ENCODE measurements at places on chromosomes 11 and 22.

GRCh38 chr11:129331217-129331616, 44.4 kb upstream of the BARX2 start:
- DNase-seq: no peak

- DNase-seq: no peak
Observed at GRCh38 chr11:30825723-30826122, 239.6 kb upstream of the MPPED2 start.

DNA sequence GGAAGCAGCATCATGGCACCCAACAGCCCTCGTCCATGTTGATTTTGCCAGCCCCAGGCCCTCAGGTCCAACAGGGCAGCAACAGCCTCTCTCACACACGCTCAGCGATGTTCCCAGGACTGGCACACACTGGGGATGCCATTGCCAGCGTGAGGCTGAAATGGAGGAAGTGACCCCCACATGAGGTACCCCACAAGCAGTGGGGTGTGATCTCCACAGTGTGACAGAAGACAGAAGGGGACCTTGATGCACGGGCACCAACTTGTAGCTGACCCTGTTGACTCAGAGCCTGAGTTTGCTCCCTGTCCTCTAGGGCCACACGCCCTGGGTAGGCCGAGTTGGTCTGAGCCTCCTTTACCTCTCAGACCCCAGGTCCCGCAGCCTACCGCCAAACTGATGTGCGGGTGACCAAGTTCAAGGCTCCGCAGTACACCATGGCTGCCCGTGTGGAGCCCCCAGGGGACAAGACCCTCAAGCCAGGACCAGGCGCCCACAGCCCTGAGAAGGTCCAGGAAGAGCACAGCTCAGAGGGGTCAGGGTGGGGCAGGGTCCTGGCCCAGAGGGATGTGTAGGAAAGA, 6.2 kb downstream of the SCGB1C1 start:
- no peak for DNase-seq

DNA sequence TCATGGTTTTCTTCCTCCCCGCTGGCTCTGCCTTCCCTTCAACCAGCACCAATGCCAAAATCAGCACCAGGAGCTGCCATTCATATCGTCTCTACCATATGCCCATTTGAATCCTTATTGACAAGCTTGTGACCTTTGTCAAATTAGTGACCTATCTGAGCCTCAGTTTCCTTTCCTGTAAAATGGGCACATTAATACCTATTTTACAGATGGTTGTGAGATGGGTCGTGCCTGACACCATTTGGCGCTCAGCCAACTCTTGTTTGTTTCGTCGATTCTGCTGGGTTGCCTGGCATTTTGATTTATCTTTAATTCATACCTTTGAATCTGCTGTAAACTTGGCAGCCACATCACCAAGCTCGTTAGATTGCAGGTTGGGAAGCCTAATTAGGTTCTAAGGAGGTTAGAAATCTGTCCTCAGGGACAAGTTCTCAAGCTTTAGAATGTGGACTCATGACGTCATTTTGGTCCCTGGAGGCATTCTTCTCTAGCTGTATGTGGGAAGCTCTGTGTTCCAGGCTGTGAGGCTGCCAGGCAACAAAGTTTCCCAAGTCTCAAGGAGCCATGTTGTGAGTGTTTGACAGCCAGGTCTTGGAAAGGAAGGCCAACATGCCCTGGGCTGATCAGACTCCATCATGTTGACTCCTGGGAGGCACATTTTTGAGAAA, 61.0 kb downstream of the RPS6KA4 start:
- DNase-seq: no peak

DNA sequence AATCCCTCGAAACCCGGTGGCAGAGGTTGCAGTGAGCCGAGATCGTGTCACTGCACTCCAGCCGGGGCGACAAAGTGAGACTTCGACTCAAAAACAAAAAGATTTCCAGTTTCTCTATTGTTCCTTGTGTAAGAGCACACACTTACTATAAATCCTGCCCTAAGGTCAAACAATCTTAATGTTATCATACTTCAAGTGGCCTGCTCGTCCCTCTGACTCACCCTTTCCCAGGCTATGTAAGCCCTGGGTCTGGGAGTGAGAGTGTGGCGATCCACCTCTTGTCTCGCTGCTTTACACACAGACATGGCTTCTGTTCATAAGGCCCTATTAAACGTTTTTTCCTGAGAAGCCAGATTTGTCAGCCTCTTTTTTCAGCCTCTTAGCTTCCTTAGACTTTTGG, 24.4 kb upstream of the A4GALT start:
- no peak for DNase-seq

DNA sequence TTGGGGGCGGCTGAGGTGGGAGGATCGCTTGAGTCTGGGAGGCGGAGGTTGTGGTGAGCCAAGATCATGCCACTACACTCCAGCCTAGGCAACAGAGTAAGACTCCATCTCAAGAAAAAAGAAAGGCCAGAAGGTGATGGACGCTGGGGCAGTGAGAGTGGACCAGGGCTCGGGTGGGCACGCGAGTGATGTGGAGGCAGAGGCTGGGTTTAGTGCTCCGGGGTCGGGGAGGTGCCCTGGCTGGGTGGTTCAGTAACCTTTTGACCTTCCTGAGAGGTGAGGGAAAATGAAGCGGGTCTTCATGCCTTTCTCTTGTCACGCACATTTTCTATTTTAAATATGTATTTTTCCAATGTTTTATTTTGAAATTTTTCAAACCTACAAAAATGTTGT, 45.1 kb downstream of the ST14 start:
- DNase-seq: no peak

- DNase-seq: no peak
Observed at GRCh38 chr22:32627091-32627490, 152.5 kb downstream of the FBXO7 start.

DNA sequence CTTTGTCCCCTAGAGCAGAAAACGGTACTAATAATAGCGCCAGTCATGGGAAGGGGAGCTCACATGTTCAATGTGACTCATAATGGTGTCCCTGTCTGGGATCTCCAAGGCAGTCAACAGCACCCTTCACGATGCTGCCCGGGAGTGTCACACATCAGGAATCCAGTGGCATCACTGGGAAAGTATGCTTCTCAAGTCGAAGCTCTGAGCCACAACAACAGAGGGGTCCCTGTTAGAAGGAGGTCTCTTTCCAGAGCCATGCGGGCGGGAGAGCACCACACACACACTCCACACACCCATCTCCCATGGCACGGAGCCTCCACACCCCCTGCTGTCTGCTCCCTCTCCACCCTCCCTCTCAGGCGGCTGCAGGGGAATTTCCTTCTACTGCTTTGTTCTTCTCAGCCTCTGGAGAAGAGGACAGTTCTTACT, 119.7 kb downstream of the ETS1 start:
- DNase-seq: no peak

- DNase-seq: no peak
Observed at GRCh38 chr11:73389134-73389525, 12.9 kb downstream of the RELT start.

- DNase-seq: no peak
Observed at GRCh38 chr11:35335226-35335625, 84.1 kb downstream of the SLC1A2 start.

DNA sequence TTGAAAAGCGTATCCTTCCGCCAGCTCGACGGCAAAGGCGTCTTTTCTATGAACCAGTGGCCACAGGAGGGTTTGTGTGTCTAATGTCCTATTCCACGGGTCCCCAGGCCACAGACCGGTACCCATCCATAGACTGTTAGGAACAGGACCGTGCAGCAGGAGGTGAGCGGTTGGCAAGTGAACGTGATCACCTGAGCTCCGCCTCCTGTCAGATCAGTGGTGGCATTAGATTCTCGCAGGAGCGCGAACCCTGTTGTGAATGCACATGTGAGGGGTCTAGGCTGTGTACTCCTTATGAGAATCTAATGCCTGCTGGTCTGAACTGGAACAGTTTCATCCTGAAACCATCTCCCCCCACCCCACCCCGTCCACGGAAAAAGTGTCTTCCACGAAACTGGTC, 62.7 kb upstream of the KCNQ1OT1 start:
- peak; percentile 14 for DNase-seq

GRCh38 chr22:37442537-37442936, 15.3 kb upstream of the ELFN2 start:
- no peak for DNase-seq

DNA sequence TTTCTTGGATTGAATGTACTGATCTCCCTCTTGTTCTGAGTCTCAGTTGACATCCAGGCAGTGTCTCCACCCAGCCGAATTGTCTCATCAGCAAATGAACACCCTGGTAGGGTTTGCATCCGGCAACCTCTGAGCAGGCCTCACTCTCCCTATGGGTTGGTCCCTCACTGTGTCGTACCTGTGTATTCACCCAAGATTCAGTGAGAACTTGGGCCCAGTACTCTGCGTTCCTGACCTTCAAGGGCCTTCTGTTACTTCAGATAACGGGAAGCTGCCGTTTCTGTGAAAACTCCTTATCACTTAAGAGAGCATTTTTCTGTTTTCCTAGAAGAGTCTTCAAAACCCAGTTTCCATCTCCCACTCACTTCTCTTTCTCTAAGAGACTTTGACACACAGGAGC, 915.6 kb downstream of the TBC1D22A start:
- DNase-seq: no peak

DNA sequence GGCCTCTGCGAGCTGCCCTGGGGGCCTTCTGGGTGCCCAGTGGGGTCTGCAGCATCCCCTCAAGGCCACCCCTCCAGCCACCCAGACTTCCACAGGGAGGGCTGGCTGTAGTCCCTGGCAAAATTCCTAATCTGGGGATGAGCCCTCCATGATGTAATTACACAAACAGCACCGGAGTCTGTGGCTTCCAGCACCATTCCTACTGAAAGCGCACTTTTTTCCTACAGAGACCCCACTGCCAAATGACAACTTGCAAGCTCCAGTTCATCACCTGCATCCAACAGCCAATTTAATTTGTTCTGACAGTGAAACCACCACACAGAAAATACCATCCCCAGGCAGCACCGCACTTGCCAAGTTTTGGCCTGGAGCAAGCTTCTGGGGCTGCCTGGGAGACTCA, 70.4 kb downstream of the TRMU start:
- DNase-seq: no peak

DNA sequence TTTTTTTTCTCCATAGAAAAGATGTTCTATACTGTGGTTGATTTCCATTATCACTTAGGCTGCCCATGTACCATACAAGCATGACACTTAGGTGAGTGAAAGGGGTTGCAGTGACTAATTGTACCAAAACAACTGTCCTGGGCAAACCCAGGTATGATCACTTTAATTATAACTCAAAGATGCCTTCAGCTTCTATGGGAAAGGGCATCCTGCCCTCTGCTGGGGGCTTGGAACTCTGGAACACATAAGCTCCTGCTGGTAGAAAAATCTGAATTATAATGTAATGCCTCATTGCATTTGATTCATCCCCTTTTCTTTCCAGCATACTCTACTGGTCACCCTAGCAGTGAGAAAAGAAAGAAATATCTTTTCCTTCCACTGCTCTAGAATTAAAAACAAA, 206.3 kb downstream of the DDX10 start:
- DNase-seq: peak; percentile 41

GRCh38 chr11:121889931-121890330, 226.1 kb downstream of the BLID start:
- no peak for DNase-seq

- DNase-seq: no peak
Observed at GRCh38 chr11:65764434-65764833, 16.3 kb downstream of the AP5B1 start.

- DNase-seq: peak; percentile 28
Observed at GRCh38 chr11:120052196-120052775, 85.6 kb downstream of the TRIM29 start.

All from liver (tissue), 10 donors.